ENCODE measurements at places on chromosomes 12 and 14. TPM values are rescaled to one million over a fixed set of nuclear protein-coding genes. Genes with fewer than 3 reads are reported as not detected.

The ANKRD33 gene
- total RNA-seq = not detected

The CCDC197 gene
- total RNA-seq = not detected

The PROX2 gene
- not detected for total RNA-seq

The TMTC1 gene
- 0.05 TPM for total RNA-seq

The IL31 gene
- not detected for total RNA-seq

The GALNT8 gene
- total RNA-seq = not detected

The SSPN gene
- 0.56 TPM for total RNA-seq

The MMP17 gene
- 13.3 TPM for total RNA-seq

The SERPINA10 gene
- total RNA-seq = 0.06 TPM

The COCH gene
- total RNA-seq = 26.6 TPM

The EXOC3L4 gene
- 1.5 TPM for total RNA-seq

The CLEC1B gene
- total RNA-seq = not detected

The KRT72 gene
- total RNA-seq = not detected

The NABP2 gene
- total RNA-seq = 63.8 TPM

The STXBP6 gene
- total RNA-seq = 1.9 TPM

The CERS5 gene
- total RNA-seq = 24.9 TPM

The NAB2 gene
- total RNA-seq = 24.1 TPM

The NUAK1 gene
- 13.3 TPM for total RNA-seq

The SLC39A5 gene
- not detected for total RNA-seq

The KCNA5 gene
- not detected for total RNA-seq

The ARMH4 gene
- total RNA-seq = 0.50 TPM

The ARF3 gene
- total RNA-seq = 152 TPM

The CCDC77 gene
- 15.2 TPM for total RNA-seq

The HPD gene
- 1.5 TPM for total RNA-seq

The RASSF8 gene
- total RNA-seq = 10.4 TPM

The TNS2 gene
- total RNA-seq = 11.7 TPM

The SMCO2 gene
- total RNA-seq = 0.36 TPM

The PDE3A gene
- total RNA-seq = 5.6 TPM

The KRT85 gene
- total RNA-seq = not detected

The P3H3 gene
- total RNA-seq = 24.8 TPM

The RPS6KL1 gene
- 0.45 TPM for total RNA-seq

The BICD1 gene
- 19.7 TPM for total RNA-seq

The GALNT16 gene
- total RNA-seq = 3.6 TPM

The ALDH1L2 gene
- 3.9 TPM for total RNA-seq

The ZNF891 gene
- 0.55 TPM for total RNA-seq

The PLEK2 gene
- 32.9 TPM for total RNA-seq

The OXA1L gene
- 161 TPM for total RNA-seq

The SLCO1B1 gene
- total RNA-seq = 0.49 TPM

The RIPK3 gene
- total RNA-seq = not detected

The PTPN6 gene
- total RNA-seq = 14.4 TPM

The ARG2 gene
- total RNA-seq = 1.6 TPM
